ENCODE measurements at places on chromosomes 5 and 9.

GRCh38 chr5:180085837-180086236 is 14.3 kb upstream of the RNF130 start:
- no peak for DNase-seq

DNA sequence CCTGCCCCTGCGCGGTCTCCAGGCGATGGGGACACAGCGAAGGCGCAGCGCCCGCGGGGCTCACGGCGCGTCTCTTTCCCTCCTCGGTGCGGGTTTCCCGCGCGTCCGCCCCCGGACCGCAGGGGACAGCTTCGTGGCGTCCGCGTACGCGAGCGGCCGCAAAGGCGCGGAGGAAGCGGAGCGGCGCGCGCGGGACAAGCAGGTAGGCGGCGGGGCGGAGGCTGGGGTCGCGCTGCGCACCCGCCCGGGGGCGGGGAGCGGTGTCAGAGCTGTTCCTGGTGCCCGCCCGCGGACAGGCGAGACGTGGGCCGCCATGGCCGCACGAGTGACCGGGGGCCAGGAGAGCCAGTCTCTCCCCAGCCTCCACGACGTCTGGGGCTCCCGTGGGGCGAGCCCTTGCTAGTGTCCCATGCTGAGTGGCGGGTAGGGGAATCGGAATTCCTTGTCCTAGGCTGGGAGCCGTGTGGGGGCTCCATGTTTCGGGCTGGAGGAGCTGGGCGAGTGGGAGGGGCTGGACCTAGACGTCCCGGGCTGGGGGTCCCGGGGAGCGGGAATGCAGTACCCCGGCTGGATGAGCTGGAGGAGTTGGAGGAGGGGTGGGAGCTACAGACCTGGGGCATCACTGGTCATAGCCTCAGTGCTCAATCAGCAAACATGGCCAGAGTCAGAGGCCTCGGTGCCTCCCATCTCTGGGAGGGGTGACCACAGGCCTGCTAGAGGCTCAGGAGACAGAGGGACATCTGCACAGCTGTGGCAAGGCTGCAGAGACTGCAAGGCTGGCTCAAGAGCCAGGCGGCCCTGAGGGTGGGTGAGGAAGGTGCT is 968 bp downstream of the NKD2 start:
- DNase-seq = no peak

GRCh38 chr9:35001803-35002502 is 12.4 kb downstream of the DNAJB5 start:
- DNase-seq = no peak

DNA sequence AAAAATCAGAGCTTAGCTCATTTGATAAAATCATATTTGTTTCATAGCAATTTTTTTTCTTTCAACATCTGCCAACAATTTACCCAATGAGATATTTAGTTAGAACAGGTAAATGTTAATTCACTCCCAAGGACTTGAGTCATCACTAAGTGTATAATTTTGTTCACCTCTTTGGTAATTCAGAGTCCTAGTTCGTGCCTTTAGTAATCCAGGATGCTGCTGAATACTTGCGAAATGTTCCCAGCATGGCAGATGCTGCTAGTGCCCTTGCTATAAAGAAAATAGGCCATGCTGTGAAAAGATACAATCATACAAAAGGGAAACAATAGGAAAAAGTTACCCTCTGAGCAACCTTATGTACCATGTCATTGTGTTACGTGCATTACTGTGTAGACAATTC is 210.5 kb downstream of the CSNK1G3 start:
- DNase-seq = no peak

DNA sequence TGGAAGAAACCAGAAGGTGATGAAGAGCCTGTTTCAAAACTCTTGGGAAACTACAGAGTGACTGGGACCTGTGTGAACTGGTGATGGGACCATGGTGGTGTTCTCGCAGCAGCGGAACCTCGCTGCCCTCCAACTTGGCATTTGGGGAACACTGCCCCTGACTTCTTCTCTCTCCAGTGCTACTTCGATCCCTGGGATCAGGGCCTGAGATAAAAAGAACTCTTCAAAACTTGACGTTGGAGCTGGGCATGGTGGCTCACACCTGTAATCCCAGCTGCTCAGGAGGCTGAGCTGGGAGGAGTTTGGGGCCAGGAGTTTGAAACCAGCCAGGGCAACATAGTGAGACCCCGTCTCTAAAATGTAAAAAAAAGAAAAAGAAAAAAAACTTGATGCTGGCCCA is 18.1 kb downstream of the PITX1 start:
- DNase-seq = no peak

DNA sequence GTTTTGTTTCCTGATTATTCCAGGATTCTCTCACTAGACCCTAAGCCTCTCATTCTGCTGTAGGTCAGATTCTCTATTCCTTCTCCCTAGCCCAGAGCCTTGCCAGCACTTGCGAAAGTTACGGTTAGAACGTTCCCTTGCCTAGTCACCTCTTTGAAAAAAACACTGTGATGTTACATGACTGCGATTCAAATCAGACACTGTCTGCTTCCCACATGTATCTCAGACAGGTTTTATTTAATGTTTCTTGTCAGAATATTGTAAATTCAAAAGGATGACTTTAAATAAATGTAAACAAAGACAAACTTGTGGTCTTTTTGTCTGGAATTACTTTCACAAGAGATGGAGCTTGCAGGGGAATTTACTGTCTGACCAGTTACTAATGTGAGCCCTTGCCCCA is 116.5 kb upstream of the OTULINL start:
- DNase-seq = no peak

DNA sequence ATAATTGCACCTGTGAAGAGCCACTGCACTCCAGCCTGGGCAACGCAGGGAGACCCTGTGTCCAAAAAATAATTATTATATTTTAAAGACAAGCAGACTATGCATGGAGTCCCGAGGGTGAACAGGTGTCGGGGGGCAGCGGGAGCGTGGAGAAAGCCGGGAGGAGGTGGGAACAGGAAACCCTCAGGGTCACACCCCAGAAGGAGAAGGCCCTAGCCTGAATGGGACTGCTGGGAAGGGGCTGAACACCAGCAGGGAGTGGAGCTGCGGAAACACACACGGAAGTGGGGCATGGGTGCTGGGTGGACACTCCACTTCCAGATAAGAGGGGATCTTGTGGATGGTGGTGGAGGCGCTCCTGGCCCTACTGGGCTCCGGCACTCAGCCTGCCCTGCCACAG is 12.8 kb downstream of the SURF6 start:
- DNase-seq = no peak

- DNase-seq = no peak
These were observed 75.9 kb downstream of the KDM4C start for GRCh38 chr9:6833518-6834192.

DNA sequence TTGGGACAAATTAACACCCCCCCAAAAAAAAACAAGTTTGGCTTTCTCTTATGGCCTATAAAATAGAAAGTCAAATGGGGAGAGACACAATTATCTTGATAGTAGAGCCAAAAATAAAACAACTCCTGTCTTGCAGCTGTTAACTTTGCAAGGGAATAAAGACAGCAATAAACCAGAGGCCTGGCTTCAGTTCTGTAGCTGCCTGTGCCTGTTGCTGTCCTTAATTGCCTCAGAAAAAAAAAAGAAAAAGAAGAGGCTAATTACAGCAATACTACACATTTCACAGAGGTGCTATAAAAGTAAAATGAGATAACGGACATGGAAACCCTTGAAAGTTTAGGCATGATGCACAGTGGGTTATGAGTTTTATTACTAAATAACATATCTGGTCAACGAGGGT is 170.7 kb upstream of the IRX1 start:
- DNase-seq = no peak

DNA sequence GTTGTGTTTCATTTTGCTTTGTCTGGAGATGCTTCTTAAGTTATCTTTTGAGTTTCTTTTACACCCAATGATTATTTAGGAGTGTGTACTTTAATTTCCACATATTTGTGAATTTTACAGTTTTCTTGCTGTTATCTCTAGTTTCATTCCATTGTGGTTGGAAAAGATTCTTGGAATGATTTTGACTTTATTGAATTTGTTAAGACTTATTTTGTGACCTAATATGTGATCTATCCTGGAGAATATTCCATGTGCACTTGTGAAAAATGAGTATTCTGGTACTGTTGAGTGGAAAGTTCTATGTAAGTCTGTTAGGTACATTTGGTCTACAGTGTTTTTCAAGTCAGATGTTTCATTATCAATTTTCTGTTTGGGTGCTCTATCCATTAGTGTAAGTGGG is 24.4 kb upstream of the GRAMD2B start:
- DNase-seq = no peak

- DNase-seq = no peak
These were observed 151.0 kb downstream of the GADD45G start for GRCh38 chr9:89755821-89756220.

DNA sequence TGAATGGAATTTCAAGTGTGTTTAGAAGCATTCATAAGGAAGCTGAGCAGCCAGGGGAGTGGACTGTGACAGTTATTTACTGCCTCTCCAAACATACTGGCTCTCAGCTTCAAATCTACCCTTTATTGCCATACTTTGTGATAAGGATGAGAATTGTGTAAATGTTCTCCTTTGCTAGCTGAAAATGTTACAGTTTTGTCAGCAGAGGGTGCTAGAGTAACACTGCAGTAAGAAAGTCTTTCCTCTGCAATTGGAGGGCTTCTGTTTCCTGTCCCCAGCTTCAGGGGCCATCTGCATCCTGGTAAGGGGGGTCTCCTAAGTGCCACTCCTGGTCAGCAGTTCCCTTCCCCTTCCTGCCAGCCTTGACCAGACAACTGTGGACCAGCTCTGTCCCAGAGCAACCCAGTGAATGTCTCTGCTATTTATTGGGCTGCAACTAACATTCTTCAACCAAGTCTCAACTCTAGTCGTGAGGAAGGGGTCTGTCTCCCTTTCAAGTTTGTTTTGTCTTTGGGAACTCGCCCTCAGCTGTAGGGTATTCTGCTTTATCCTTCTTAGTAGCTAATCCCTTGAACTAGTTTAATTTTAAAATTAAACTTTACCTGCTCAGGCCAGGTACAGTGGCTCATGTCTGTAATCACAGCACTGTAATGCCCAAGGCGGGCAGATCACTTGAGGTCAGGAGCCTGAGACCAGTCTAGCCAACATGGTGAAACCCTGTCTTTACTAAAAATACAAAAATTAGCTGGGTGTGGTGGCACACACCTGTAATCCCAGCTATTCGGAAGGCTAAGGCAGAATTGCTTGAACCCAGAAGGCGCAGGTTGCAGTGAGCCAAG is 45.3 kb downstream of the RAPGEF6 start:
- DNase-seq = no peak

DNA sequence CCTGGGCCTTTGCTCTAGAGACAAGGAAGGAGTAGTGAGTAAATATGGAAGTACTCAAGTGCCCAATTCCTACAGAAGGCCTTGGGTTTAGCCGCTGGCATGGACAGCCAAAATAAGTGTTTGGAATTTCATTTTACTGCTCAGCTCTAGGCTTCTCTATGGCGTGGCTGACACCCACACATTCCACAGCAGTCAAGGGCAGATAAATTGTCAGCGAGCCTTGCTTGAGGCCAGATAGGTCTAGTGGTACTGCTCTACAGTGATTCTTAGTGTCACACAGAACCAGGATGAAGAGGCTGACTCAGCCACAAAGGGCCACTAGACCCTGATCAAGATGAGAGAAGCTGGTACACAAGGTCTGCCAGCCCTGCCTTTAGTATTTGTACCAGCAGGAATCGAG is 111.0 kb upstream of the NFIB start:
- DNase-seq = no peak

DNA sequence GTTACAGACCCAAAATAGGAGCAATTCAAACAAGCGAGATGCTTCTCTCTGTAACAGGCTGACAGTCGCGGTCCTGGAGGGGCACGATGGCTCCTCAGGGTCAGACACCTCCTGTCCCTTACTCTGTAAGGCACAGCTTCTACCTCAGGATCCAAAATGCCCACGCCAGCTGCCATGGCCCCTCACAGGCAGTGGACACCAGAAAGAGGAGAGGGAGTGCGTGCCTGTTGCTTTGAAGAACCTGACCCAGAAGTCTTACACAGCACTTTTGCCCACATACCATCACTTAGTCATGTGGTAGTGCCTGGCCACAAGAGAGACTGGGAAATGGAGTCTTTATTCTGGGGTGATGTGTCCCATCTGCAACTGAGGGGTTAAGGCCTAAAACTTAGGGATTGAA is 11.6 kb upstream of the ABL1 start:
- no peak for DNase-seq

DNA sequence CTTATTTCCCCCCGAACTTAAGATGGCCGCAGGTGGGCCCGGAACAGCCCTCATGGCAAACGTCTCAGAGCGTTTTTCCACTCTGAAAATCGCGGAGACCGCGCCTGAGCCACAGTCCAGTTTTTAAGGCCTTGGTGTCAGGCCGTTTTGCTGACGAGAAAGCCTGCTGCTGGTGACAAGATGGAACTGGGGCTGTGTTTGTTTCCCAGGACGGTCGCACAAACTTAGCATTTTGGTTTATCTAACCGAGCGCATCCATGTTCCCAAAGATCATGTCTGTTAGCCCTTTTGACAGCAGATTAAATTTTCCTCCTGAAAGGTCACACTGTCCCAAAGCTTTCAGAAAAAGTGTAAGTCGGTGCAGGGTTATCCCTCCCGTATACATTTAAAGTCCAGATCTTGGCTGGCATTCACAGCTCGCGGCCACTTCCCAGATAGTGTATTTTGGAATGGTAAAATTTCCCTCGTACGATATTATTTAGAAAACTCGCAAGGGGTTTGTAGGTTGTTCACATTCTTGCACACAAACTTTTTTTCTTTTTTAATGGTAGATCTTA is 812 bp downstream of the SREK1 start:
- no peak for DNase-seq

DNA sequence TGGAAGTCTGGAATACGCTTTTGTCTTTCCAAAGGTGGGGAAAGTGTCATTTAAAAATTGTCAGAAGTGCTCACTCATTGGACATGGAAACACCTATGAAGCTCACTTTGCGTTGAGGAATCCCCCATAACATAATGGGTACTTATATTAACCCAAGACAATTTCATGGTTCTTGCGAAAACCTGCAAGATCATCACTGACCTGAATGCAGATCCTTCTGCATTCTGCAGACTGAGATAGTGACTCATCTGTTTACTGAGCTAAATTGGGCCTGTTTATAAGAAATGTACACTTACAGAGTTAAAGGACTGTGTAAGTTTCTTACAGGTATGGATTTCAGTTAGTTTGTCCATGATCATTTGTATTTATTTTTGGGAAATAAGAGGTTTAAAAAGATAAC is 153.0 kb downstream of the HMHB1 start:
- no peak for DNase-seq

Measured in cortex of kidney (tissue), 1 donor.